ENCODE measurements at places on chromosomes 1 and 21.

- DNase-seq, result no peak
Observed at GRCh38 chr1:7705048-7705907, 65.8 kb upstream of the VAMP3 start.

DNA sequence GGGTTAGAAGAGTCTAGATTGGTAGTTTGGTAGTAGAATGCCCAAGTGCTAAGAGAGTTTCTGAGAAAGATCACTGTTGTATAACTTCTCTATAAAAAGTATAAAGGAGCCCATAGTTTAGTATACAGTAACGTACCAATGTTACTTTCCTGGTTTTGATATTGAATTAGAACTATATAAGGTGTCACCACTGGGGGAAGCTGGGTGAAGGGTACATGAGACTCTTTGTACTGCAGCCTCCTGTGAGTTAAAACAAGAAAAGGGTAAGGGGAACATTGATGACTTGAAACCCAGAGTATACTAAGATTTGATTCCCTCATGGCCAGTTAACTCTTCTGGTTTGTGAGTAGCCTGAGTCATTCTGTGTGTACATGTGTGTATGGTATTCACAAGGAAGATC, 129.8 kb downstream of the RPS6KC1 start:
- no peak for DNase-seq

DNA sequence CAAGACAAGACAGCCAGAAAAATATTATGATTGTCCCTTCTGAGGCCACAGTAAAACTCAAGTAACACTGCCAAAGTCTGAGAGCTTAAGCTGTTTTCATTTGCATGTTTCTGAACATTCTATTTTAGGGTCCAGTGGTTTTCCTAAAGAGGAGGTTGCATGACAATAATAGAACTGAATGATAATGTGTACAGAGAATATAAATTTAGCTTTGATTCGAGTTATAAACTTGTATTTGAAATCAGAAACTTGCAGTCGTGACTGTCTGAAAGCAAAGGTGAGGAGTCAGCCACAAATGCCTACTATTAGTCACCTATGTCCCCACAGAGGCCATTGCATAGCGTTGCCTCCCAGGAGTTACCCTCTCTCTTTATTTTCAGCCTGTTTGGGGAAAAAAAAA, 363.1 kb upstream of the ADGRL2 start:
- no peak for DNase-seq

DNA sequence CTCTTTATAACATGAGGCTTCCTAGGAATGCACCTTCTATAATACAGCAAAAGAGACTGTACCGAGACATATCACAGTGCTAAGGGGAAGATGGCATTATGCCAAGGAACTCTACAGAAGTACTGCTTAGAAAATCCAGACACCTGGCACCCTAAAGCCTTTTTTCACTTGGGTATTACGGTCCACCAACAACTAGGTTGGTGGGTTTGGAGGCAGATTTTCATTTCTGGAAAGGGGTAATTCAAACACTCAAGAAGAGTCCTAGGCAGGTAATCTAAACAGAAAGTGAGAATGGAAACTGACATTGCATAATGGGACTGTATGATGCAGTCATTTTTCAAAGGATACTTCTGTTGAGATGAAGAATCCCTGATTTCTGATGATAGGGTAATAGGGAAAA, 19.6 kb downstream of the SCMH1 start:
- DNase-seq, result no peak

GRCh38 chr1:172630056-172630818, 28.7 kb upstream of the FASLG start:
- no peak for DNase-seq

DNA sequence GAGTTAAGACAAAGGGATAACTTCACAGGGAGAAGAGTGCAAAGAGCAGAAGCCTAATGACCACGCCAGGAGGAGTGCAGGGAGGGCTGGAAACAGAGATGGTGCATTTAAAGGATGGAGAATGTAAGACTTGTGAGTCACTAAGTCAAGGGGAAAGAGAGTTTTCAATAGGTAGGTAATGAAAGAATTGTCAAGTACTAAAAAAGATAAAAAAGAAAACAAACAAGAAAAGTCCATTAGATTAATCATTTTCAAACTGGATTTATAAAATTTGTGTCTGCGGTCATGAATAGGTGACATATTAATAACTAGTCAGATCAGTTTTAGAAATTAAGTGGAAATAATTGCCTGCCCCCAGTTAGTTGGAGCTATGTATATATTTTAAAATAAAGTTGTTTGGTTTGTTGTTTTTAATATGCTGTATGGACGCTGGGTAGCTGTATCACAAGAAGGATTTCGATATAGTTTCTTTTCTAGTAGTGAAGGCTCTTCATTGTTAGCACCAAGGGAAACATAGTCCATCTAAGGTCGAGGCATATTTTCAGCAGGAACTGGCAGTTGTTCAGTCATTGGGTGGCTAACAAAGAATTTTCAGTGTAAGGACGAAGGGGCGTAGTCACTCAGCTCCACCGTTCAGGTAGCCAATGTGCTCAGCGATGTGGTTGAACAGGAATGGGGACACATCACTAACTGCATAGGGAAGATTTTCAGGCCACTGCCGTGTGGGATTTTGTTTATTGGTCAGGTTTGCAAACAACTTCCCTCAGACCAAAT, 203.0 kb downstream of the TGFB2 start:
- no peak for DNase-seq

DNA sequence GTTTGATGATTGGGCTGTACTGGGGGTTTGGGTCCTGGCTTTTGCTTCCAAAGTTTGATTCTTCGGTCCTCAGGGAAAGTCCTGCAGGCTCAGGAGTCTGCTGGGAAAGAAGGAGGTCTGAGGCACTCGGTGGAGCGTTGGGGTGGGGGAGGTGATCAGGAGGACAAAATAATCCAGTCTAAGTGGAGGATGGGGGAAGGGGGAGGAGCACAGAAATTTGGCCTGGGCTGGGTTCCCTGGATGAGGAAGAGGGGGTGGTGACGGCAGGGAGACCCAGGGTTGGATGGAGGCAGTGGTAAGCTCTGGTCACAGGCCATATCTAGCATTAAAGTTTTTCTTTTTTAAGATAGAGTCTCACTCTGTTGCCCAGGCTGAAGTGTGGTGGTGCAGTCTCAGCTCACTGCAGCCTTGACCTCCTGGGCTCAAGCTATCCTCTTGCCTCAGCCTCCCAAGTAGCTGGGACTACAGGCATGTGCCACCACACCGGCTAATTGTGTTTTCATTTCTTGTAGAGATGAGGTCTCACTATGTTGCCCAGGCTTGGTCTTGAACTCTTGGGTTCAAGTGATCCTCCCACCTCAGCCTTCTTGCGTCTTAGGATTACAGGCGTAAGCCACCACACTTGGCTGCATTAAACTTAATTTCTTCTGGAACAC, 6.8 kb downstream of the SH2D2A start:
- DNase-seq, result no peak

DNA sequence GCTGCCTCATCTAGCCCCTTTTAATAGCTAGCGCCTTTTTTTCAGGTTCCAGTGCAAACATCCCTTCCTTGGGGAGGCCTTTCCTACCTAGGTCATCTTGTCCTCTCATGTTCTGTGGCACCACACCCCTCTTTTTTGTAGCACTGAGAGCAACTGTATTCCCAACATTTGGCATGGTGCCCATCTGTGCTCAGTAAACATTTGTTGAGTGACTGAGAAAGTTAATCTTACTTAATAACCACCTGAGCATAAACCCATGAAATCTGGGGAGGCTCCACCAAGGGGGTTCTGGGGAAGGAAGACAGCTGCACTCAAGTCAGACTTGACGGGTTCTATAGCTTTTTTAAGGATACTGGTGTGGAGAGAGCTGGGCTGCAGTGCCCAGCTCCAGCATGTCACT, 90.0 kb downstream of the NOS1AP start:
- DNase-seq, result no peak

DNA sequence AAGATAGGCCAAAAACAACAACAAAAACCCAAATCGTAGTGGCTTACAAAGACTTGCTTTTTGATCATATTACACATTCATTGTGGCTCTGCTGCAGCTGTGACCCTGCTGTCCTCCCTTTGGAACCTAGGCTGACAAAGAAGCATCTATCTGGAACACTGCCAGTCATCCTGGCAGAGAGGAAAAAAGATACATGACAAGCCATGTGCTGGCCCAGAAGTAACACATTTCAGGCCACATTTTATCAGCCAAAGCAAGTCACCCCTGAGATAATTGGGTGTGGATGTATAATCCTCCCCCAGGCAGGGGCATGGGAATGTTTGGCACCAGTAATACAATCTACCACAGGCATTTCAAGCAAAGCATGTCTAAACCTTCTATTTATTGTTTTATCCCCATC, 37.2 kb upstream of the AGO1 start:
- DNase-seq, result no peak

- no peak for DNase-seq
Observed at GRCh38 chr1:214282630-214283242, 1.8 kb downstream of the SMYD2 start.

DNA sequence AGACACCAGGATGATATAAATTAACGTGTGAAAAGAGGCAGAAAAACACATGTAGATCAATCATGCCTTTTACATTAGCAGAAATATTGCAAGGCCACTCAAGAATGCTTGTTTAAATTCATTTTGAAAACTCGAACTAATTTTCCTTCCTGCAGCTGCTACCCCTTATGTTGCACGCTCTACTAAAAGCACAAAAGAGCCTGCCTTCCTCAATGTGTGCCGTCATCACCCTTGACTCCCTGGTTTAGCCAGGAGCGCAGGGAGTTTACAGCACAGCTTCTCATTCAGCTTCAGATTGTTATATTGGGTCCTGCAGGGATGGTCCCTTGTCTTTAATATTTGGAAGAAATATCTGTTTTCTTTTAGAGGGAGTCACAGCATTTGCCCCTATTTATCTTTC, 10.1 kb upstream of the ST6GALNAC5 start:
- DNase-seq, result no peak

GRCh38 chr1:8457760-8458381, 140.0 kb downstream of the SLC45A1 start:
- no peak for DNase-seq

DNA sequence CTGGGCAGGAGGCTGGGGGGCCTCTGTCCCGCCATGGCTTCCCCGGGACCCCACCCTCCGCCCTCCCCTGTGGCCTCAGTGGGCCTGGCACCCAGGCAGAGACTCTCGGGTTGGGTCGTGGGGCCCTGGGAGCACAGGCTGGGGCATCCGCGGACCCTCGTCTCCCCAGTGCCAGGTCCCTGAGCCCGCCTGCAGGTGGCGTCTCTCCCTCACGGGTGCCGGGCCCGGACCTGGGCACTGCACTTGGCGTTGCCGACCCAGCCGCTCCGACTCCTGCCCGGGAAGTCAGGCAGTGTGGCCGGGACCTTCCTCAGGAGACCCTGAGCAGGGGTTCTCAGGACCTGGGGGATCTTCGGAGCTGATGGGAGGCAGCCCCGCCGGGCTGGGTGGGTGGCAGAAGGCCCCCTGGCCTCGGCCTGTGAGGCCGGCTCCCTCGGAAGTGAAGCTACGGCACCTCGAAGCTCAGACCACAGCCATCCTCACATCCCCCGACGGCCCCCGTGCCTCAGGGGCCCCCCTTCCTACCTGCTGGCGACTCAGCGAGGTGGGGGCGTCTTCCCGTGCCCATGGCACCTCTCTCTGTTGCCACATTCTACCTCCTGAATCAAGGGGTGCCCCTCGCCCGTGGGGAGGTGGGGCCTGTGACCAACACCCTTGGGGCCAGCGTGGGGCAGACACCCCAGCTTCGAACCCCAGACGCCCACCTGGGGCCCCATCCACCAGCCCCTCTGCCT, 6.4 kb upstream of the C1orf159 start:
- peak; percentile 77 for DNase-seq

DNA sequence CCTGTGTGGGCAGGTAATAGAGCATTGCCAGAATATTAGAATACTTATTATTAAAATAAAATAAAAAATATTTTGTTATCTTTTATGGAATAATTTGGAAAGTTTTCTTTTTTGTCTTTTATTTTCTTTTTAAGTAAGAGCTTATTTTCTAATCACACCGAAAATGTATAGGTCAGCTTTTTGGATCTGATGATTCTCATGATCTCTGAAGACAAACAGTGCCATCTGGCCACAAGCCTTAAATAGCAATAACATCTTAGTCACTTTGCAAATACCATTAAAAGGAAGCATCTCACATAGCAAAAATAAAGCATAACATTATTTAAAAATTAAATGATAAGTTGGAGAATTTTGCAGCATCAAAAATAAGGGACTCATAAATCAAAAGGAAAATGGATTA, 213.8 kb downstream of the PLA2G4A start:
- DNase-seq, result no peak

DNA sequence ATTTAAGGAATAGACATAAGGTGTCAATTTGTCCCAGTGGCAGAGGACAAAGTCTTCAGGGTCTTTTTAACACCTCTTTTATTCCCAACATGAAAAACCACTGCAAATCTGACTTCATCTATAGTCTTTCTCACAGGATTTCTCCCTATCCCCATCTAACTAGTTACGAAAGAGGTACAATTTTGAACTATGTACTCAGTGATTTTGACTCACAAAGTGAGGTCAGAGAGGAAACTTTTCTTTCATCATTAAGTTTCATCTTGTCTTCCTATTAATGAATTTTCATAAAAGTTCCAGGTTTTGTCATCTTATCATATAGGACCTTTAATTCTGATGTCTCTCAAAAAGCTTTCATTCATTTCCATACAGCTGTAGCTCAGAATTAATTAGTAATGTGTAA, 63.3 kb downstream of the ASH1L start:
- no peak for DNase-seq

DNA sequence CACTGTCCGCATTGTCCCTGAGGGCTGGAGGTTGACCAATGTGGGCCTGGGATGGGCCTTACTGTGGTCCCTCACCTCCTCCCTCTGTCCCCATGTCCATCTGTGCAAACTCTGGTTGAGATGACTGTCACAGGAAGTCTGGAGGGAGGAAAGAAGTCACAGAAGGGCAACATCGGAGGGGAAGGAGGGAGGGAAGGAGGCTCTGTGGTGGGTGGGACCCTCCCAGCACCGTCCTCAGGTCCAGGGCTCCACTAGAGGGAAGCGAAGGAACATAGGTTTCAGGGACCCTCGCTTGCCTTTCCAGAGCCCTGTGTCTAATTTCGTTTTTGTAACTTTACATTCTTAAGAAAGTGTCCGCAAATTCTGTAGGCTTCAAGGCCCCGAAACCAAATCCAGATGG, 111.3 kb upstream of the SLC44A3 start:
- DNase-seq, result no peak

- DNase-seq, result no peak
Observed at GRCh38 chr1:226054519-226055327, 7.8 kb upstream of the H3-3A start.

DNA sequence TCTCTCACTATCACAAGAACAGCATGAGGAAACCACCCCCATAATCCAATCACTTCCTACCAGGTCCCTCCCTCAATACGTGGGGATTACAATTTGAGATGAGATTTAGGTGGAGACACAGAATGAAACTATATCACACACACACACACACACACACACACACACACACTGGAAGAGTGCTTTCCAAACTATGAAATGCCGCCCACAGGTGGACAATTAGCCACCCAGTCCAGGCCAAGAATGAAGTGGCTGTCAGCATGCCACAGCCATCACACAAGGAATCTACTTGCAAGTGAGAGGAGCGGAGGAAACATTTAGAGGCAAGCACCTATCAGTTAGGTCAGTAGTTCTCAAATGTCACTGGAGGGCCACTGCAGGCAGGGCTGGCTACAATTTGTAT, 105.4 kb upstream of the HOOK1 start:
- no peak for DNase-seq

- no peak for DNase-seq
Observed at GRCh38 chr1:10943991-10944730, 68.3 kb upstream of the TARDBP start.

- DNase-seq, result no peak
Observed at GRCh38 chr1:88079036-88079435, 605.0 kb upstream of the PKN2 start.

GRCh38 chr1:91846007-91846638, 39.8 kb downstream of the TGFBR3 start:
- no peak for DNase-seq
